ENCODE measurements at places on chromosomes 6 and 20.

DNA sequence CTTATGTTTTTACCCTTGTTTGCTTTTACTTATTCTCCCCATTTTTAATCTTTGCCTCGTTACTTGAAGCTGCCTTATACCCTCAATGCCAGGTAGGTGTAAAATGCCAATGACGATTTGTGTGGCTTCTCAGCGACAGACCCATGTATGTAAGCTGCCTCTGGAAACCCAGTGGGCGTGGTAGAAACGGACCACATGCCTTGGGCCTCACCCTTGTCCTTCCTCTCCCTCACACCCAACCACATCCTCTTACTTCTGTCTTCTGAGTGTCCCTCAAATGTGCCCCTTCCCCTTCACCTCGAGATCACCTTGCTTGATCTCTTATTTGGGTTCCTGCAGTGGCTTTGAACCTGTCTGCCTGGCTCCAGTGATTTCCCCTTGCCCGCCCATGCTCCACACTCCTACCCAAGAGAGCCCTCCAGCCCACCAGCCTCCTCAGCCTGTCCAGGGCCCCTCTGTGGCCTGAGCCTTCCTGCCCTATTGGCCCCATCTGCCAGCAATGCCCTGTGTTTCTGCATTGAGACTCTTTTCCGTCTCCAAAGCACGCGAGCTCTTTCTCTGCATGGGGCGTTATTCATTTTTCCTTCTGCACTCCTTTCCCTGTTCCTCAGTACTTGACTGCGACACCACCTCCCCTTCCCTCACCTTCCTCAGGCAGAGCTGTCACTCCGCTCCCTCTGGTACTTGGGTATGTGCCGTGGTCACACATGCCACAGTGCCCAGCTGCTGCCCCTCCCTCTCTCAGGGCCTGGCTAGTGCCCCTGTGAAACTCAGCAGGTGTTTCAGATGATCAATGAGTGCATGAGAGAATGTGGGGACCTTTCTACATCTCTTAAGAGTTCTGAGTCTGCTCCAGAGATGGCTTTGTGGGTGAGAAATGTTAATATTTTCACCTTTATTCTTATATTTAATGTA is 115.4 kb downstream of the SLX4IP start:
- no peak for DNase-seq

GRCh38 chr6:116564311-116564710 is 7.0 kb upstream of the RWDD1 start:
- DNase-seq = no peak

- no peak for DNase-seq
Observed at GRCh38 chr6:168992446-168993144, 261.1 kb downstream of the THBS2 start.

- DNase-seq = no peak
Observed at GRCh38 chr6:86193821-86194220, 551.1 kb upstream of the SYNCRIP start.
